ENCODE measurements at places on chromosomes 12 and 14. TPM values are rescaled to one million over a fixed set of nuclear protein-coding genes. Genes with fewer than 3 reads are reported as not detected.

SRRM4 gene
- not detected for total RNA-seq

SAMD15 gene
- 0.93 TPM for total RNA-seq

GRCh38 chr14:20980906-20981305, 8.9 kb upstream of the METTL17 start:
- no peak for DNase-seq

DNA sequence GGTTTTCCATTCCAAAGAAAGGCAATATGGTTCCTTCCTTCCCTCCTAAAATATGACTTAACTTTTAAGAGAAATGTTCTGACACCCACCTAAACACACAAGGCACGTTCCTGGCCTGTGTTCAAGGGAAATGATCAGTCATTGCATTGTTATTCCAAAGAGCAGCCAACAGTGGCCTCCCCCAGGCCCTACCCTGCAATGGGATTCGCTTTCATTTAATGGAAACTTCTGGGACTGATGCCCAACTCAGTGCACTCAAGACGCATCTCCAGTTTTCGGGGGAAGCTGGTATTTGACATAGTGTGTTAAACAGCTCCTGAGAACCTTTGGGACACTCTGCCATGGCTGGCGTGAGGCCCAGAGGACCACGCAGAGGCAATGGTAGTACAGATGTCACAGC, 65.9 kb downstream of the DDX51 start:
- no peak for DNase-seq

RASAL1 gene
- 35.8 TPM for total RNA-seq

DNA sequence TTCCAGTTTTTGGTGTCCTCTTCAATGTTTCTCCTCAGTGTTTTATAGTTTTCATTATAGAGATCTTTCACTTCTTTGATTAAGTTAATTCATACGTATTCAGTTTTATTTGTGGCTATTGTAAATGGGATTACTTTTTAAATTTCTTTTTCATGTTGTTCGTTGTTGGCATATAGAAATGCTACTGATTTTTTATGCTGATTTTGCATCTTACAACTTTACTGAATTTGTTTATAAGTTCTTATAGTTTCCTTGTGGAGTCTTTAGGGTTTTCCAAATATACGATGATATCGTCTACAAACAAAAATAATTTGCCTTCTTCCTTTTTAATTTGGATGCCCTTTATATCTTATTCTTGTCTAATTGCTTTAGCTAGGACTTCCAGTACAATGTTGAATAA, 9.7 kb upstream of the SDR9C7 start:
- no peak for DNase-seq

DNA sequence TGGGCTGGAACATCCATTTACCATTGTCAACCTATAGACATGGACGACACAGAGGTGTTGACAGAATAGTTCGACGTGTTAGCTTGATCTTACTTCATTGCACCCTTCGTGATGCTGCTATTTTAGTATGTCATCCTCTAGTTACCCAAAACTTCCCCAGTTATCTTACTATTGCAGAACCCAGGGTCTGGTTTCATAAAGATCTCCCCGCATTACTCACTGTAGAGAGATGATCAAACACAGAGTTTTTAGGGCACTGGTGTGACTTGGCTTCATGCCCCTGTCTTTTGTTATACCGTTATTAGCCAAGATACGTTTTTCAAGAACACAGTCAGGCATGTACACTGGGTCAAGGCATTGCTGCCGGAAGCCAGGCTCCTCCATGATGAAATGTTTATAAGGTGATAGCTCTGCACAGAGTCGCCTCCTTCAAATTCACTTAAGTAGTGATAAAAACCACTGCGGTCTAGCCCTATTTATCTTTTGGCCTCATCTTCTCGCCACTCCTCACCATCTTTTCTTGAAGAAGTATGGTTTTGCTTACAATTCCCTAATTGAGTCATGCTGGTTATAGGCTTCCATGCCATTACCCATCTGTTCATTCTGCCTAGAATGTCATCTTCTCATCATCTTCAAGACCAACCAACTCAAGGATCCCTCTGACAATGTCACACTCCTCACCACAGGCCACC, 1127.9 kb downstream of the VRK1 start:
- no peak for DNase-seq

- no peak for DNase-seq
Observed at GRCh38 chr14:79699206-79699605, 512.1 kb downstream of the DIO2 start.

- no peak for DNase-seq
Observed at GRCh38 chr12:41731061-41731460, 413.6 kb downstream of the GXYLT1 start.

DNA sequence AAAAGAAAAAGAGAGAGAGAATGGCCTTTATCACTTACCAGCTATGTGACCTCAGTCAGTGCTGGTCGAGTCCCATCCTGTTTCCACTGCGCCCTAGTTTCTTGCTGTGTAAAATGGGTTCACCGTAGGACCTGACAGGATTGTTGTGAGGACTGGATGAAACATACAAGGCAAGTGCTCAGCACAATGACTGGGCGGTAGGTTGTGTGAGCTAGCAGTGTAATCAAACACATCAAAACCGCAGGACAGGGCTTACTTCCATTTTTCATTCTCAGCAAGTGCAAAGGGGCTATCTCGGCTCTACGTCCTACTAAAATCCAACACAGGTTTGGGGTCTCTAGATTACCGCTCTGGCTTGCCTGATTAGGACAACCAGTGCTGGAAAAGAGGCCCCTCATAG, 36.4 kb upstream of the ATXN2 start:
- no peak for DNase-seq

LRTM2 gene
- total RNA-seq, result not detected

LMO3 gene
- 8.2 TPM for total RNA-seq

GRCh38 chr14:105060751-105061427, 4.3 kb downstream of the GPR132 start:
- peak; percentile 72 for DNase-seq

GRCh38 chr14:82905762-82906161, 1372.1 kb upstream of the SEL1L start:
- DNase-seq, result no peak

- no peak for DNase-seq
Observed at GRCh38 chr14:81669308-81669707, 135.7 kb upstream of the SEL1L start.

BICDL1 gene
- total RNA-seq, result 127 TPM

LRRK2 gene
- total RNA-seq, result 3.6 TPM

GRCh38 chr12:89880690-89881350, 172.2 kb upstream of the ATP2B1 start:
- DNase-seq, result no peak

- DNase-seq, result no peak
Observed at GRCh38 chr12:28955491-28955890, 193.6 kb upstream of the FAR2 start.

GRCh38 chr14:92563359-92563758, 49.8 kb downstream of the RIN3 start:
- no peak for DNase-seq

- DNase-seq, result no peak
Observed at GRCh38 chr12:108697905-108698304, 33.4 kb downstream of the CORO1C start.

GRCh38 chr12:22653075-22653474, 28.1 kb downstream of the ETNK1 start:
- no peak for DNase-seq

DNA sequence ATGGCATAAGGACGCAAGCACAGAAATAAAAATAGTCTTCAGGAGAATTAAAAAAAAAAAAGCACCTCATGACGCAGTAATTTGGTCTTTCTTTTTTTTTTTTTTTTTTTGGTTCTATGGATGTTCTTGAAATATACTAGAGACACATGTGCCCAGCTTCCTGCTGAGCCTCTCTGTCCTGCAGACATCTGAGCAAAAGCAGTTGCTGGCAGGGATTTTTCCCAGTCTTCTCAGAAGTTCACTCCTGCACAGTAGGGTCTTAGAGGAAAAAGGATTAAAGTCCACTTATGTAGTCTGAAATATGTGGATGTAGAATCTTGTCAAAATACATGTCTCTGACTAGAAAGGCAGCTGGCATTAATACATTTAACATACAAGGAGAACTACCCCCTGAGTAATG, 1888.1 kb upstream of the SEL1L start:
- no peak for DNase-seq

DNA sequence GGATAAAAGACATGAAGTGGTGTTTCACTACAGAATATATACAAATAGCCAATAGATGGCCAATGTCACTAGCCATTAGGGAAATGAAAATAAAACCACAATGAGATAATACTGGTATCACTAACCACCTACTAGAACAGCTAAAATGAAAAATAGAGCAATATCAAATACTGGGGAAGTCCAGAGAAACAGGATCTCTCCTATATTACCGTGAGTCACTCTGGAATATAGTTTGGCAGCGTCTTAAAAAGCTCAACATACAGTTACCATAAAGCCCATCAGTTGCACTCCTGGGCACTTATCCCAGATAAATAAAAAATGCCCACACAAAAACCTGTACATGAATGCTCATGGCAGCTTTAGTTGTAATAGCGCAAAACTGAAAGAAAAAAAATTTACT, 101.7 kb downstream of the TMTC1 start:
- DNase-seq, result no peak

PAPOLA gene
- total RNA-seq, result 76.6 TPM

DNA sequence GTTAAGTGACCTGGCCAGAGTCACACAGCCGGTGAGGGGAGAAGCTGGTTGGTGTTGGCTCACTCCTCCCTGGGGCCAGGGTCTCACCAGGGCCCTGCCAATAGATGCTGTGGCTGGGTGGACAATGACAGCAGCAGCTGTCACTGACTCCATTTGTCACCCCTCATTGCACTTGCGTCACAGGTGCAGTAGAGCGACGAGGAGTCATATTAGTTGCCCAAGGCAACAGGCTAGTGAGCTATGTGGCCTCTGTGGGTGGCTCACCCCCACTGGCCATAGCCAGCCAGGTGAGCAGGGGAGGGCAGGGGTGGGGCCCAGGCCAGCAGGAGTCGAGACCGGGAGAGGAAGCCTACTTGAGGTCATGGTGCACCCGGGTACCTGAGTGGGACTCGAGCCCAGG, 9.7 kb downstream of the SLC25A47 start:
- no peak for DNase-seq

RABGGTA gene
- 65.9 TPM for total RNA-seq

- DNase-seq, result no peak
Observed at GRCh38 chr12:111063295-111064026, 143.1 kb upstream of the MYL2 start.

- DNase-seq, result peak; percentile 90
Observed at GRCh38 chr14:52068615-52069306, at the start of gene NID2. TSS of gene NID2 (minus strand) at chr14:52069059. CDS start at chr14:52068994, 65 bp downstream.

MYH6 gene
- total RNA-seq, result not detected
